ENCODE measurements at places on chromosomes 12 and 14.

GRCh38 chr14:54908190-54908589 lies 5.6 kb upstream of the GCH1 start:
- no peak for DNase-seq

DNA sequence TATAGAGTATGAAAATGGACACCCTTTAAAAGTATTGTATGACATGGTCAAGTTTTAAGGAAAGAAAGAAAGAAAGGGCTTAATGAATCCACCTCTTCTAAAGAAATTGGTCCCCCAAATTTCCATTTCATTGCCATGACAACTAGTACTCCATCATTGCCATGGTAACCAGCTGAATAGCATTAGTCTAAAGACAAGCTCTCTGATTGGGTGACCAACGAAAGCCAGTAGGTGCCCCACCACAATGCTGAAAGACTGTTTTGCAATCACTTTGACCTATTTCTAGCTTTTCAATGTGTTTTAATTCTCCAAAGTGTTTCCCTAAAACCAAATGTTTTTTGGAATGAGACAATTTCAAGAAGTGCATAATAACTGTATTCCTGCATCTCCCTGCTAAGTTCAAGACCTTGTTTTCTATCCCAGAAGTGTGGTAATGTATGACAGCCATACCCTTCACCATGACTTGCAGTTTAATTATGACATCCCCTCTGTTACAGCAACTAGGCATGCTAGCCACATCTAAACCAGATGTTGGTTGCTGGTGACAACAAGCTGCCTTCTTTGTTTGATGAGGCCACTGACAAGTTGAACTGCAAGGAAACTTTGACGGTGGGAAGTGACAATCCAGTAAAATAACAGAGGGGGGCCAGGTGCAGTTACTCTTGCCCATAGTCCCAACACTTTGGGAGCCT lies 46.7 kb downstream of the KICS2 start:
- DNase-seq = no peak

DNA sequence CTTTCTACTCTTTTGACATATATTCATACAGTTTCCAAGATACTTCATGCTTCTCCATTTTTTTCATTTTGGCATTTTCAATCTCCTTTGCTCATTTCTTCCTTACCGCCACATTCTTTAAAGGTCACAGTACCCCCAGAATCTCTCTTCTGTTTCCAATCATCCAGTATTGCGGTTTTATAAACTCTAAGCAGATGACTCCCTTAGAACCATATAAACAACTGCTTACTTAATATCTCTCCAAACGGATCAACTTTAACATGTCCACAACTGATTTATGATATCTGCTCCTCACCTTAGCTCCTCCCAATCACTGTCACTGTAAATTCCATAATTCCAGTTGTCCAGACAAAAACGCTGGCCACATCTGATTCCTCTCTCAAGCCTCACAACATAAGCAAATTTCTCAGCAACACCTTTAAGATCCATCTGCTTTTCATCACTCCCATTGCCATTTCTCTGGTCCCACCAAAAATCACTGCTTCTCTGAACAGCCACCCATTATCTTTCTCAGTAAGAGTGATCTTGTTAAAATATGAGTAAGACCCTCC lies 49.6 kb downstream of the HNRNPC start:
- no peak for DNase-seq

DNA sequence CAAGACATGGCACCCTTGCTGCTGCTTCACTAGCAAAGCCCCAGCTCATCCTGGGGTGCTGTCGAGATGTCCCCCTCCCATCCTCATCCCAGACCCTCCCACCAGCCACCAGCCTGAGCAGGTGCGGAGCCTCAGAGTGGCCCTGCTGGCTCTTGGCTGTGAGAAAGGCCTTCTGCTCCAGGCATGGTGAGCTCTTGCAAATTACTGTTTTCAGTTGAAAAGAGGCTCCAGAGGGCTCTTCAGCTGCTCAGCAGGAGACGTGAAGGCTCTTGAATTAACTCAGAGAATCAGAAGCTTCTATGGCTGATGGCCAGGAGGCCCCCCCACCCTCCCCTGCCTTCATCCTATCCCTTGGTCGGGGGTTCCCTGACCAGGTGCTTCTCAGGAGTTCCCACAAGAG lies 44.1 kb downstream of the WSCD2 start:
- no peak for DNase-seq

DNA sequence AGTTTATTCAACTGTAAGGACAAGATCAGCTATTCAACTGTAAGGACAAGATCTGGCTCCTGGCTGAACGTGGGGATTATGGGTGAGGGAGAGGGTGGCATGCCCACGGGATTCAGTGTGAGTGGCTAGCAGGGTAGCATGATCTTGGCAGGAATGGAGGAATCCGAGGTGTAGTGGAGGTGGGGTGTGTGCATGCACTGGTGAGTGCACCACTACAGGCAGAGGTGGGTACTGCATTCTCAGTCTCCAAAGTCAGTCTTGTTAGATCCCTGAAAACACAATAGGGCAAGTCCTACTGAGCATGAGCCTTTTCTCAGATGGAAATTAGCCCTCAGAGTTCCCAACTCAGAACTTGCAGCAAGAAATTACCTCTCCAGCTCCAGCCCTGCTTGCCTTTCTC lies 32.2 kb upstream of the DCD start:
- no peak for DNase-seq

DNA sequence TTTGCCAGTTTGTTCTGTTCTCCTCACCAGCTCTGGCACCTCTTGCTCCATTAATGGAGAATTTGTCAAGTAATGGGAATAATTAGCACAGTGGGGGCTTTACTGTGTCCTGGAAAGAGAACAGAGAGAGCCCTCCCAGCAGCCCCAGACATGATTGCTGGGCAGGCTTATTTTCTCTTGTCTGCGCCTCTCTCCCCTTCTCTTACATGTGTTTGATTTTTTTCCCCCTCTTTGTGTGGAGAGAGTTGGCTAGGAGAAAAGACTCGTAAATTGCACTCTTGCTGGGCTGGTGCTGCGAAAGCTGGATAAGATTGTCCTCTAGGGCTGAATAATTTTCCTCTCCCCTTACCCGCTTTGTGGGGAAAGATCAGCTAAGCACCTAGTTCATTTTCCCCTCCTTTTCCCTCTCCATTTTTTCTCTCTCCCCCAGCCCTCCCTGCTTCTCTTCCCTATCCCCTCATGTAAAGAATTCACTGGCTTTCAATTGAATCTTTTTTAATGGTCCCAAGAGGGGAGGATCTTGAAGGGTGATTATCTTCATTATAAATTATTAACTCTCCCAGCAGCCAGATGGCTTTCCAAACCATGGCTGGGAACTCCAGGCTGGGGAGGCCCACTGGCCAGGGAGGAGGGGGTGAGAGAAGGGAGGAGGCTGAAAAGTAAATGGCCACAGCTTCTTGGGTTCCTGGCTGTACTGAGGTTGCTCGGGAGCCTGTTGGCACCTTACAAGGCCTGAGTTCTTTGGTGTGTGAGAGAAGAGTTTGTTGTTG lies 62.2 kb downstream of the NRXN3 start:
- no peak for DNase-seq

- peak; percentile 45 for DNase-seq
Observed at GRCh38 chr12:56160193-56160763, 2.1 kb downstream of the MYL6 start.

DNA sequence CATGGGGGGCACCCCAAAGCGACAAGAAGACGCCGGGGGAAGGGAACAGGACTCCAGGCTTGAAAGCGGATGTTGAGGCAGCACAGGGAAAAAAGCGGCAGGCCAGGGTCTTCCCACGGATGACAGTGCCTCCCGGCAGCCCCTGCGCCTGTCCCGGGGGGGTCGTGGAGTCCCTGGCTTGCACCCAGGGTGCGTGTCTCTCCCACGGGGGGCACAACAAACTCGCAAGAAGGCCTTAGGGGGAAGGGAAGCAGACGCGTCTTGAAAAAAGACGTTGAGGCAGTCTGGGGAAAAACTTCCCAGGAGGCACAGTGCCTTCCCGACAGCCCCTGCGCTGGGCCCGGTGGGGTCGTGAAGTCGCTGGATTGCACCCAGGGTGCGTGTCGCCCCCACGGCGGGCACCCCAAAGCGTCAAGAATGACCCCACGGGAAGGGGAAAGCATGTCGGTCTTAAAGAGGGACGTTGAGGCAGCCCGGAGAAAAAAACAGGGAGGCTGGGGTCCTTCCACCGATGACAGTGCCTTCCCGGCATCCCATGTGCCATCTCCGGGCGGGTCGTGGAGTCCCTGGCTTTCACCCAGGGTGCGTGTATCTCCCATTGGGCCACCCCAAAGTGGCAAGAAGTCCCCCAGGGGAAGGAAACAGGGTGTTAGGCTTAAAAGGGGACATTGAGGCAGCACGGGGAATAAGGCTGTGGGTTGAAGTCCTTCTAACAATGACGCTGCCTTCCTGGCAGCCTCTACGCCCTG lies 159.9 kb upstream of the ALG10B start:
- no peak for DNase-seq

DNA sequence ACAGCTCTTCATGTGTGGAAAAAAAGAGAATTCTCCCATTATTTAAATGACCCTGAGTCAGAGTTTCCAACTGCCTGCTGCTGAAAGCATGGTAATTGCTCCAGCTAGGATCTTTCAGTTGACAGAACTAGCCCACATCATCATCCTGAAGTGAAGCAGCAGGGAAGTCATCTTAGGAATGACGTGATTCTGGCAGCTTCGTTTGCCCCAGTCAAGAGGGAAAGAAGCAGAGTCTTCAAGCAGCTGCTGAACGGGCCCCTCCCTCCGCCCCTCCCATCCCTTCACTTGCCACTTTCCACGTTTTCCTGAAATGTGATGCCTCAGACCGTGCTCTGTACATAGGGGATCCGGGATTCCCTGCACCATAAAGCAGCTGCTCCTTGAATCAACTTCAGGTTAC lies 455.0 kb upstream of the TMEM132C start:
- DNase-seq = no peak

DNA sequence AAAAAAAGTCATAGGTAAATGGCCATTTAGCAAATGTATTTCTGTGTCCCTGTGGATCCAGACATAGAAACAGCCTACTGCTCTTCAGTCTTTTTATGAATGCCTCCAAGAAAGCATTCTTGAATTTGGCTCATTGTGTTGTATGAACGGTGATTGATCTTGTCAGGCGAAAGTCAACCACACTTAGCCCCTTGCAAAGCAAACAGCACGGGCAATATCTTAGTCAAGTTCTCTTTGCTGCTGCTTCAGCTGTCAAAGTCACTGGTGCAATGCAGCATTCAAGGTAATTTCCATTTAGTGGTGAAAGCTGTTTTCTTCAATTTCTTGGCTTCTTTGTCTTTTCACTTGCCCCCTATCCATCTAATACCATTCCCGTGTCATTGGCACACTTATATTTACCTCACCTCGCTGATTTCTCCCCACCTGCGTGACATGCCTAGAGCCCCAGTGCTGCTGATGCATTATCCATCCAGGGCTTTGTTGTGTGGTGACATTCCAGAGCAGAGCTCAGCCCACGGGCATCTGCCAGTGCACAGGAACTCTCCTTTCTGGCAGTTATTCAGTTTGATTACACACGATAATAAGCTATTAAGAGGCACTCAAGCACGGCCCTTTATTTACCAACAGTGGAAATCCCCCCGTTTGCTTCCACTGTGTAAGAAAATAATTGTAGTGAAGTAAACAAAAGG lies 362.3 kb upstream of the NOVA1 start:
- DNase-seq = no peak

- DNase-seq = no peak
Observed at GRCh38 chr12:85352016-85352415, 72.0 kb downstream of the ALX1 start.

GRCh38 chr14:53011053-53011462 lies 60.2 kb upstream of the FERMT2 start:
- DNase-seq = no peak

DNA sequence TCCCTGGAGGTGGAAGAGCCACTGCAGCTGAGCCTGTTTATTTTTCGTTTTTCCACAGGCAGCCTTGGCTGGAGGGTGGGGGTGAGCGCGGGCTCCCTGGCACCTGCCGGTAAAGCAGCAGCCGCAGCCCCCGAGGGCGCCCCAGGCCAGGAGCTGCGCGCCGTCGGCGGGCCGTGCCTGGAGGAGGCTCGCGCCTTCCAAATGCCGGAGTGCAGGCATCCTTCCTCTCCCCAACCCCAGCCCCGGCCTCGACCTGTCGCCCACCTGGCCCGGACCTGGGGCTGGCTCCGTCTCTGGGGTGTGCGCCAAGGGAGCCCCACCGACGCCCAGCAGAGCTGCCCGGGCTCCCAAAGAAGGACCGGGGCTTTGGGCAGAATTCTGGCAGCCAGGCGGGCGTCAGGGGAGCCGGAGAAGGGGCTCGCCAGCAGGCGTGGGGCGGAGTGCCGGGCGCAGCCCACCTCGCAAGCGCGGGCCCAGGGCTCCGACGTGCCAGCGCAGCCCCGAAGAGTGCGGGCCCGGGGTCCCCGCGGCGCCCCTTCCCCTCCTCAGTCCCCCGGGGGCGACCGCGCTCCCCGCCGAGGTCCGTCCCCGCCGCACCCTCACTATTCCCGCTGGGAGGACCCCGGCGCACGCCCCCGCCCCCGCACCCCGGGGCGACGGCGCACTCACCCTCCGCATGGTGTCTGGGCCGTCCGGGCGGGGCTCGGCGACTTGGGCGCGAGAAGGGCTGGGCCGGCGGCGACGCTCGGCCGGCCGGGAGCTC lies 130.3 kb downstream of the NDUFA12 start:
- DNase-seq = no peak

- no peak for DNase-seq
Observed at GRCh38 chr14:96979611-96980074, 182.5 kb downstream of the VRK1 start.

- DNase-seq = no peak
Observed at GRCh38 chr12:51848841-51849735, 570 bp upstream of the FIGNL2 start.

DNA sequence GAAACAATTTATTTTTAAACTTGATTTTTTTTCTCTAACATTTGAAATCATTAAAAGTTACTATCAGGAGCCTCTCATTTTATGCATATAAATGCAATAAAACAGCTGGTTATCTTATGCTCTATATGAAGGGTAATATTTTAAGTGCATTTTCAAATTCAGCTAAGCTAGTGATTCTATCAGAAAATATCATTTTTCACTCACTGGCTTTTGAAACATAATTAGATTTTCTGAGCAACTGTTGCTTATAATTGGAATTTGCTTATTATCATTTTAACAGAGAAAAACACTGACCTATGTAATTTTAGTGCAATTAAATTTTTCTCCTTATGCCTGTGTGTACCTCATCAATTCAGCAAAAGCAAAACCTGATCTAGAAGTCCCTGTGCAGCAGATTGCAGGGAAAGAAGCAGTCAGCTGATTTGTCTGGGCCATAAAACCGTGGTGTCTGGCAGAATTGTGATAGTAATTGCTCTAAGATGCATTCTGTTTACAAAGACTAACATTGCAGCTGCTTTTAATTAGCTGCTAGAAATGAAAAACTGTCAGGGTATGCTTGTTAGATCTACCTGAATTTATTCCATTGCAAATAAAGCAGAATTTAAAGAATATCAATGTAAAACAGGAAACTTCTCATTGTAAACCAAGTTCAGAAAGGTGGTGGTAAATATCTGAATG lies 75.0 kb downstream of the BICD1 start:
- no peak for DNase-seq

GRCh38 chr14:38910092-38910491 lies 192.9 kb downstream of the SEC23A start:
- no peak for DNase-seq

DNA sequence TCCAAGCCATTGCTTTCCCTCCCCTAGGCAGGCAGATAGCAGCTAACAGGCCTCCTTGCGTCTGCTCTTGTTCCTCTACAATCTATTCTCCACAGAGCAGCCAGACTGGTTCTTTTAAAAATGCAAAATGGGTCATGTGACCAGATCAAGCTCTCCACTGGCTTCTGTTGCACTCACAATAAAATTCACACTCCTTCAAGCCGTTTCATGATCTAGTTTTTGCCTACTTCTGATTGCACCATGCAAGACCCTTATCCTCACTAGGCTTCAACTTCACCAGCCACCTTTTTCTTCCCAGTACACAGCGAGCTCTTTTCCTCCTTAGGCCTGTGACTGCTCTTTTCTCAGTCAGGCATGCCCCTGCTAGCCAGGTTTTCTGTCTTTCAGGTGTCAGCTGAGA lies 6.1 kb upstream of the KRAS start:
- no peak for DNase-seq

Data from stimulated activated naive CD4-positive, alpha-beta T cell treated with Interleukin-2 at 50 U/mL for 16 hours (primary cell).